ENCODE measurements at places on chromosomes 3 and 15.

DNA sequence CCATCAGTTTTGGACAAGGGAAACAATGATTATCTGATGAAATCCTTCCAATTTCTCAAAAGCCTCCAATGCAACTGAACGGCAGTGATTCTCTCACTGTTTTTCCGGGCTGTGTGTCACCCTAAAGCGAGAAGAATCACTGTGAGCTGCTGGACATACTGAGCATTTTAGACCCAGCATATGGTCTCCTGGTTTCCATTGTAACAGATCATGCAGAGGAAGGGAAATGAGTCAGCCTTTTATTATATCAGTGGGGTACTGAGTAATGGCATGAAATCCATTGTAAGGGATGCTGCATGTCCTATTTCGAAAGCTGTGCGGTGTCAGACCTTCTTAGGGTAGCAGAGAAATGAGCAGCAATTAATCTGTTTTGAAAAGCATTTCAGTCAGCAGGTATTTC is 287.1 kb downstream of the IL5RA start:
- DNase-seq: no peak

DNA sequence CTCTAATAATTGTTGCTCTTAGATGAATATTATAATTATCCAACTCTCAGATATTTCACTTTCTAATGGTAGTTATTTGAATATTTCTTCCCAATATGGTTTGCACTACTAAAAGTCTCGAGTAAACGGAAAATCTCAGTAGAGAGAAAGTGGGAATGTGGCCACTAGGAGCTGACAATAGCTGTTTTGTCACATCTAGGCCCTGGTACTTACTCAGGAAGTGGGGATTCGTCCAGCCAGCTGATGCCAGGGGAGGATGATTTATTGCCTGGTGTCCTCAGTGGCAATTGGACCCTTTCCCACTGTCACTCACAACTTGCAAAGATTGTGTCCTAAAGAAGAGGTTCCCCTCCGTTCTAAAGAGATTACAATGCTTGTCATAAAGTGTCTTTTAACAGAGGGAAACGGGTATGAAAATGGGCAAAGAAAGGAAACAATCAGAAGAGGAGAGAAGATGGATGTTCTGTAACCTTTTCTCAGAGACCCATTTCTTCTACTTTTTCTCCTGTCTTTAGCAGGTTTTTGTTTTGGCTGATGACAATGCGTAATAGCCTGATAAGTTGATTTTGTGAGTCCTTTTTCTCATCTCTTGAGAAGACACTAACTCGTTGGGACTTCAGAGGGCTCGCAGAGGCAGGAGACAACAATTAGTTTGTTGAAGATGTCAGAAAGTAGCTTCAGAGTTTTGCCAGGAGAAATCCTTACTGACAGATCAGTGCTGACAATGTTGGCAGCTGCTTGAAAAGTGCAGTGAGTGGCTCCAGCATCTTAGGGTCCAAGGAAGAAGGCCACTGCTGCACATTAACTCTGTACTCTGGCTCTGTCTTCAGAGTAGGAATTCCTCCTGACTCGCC is 320.6 kb downstream of the MECOM start:
- DNase-seq: no peak

- DNase-seq: peak; percentile 26
These were observed 9.7 kb upstream of the SLC28A2 start for GRCh38 chr15:45242289-45242688.

- no peak for DNase-seq
These were observed 383.9 kb upstream of the DPH6 start for GRCh38 chr15:35929740-35930444.

DNA sequence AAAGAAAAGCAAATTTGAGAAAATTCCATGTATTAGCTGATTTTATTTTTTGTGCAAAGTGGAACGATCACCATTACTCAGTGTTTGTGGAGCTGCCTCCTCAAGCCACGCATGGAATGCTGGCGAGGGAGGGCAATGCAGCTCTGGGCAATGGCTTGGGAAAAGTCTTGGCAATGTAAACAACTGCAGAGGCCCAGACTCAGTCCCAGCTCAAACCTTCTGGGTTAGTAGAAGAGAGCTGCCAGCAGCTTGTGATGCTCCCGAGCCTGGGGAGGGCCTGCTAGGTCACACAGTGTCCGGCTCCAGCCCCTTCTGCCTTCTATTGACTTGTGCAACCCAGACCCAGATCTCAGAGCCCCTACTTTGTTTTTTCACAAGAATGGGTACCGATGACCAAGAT is 4.3 kb downstream of the EPHB1 start:
- no peak for DNase-seq

DNA sequence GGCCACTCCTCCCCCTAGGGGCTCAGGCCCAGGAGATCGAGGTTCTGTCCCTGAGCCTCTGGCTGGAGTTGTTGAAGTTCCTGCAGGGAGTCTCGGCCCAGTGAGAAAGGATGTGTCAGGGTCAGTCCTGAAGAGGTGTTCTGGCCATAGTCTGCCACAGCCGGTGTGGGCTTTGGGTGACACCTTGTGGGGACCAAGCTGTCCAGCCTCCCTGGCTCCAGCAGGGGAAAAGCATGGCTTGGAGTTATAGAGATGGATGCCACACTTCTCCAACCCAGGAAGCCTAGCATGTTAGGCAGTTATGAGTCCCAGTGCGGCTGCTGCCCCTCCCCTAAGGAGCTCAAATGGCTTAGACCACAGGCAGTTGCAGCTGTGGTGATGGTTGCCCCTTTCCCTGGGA is 945.6 kb upstream of the GBE1 start:
- no peak for DNase-seq

DNA sequence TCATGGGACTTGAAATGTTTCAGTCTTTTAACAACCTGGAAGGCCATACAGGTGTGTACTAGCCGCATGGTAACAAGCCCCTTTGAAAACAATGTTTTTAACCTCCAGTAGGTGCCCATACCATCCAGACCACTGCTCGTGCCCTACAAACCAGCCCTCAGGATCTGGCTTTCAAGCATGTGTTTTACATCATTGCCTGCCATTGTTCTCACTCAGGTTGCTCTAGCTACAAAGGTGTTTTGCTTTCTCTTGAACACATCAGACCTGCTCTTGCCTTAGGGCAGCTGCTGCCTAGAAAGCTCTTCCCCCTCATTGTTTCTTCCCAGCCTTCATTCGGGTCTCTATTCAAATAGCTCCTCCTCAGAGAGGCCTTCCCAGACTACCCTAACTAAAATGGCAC is 32.3 kb upstream of the MAP3K13 start:
- DNase-seq: no peak

- DNase-seq: no peak
These were observed 263.0 kb downstream of the EBLN2 start for GRCh38 chr3:73324203-73325155.

- no peak for DNase-seq
These were observed 6.6 kb upstream of the ADGRG7 start for GRCh38 chr3:100602506-100603444.

DNA sequence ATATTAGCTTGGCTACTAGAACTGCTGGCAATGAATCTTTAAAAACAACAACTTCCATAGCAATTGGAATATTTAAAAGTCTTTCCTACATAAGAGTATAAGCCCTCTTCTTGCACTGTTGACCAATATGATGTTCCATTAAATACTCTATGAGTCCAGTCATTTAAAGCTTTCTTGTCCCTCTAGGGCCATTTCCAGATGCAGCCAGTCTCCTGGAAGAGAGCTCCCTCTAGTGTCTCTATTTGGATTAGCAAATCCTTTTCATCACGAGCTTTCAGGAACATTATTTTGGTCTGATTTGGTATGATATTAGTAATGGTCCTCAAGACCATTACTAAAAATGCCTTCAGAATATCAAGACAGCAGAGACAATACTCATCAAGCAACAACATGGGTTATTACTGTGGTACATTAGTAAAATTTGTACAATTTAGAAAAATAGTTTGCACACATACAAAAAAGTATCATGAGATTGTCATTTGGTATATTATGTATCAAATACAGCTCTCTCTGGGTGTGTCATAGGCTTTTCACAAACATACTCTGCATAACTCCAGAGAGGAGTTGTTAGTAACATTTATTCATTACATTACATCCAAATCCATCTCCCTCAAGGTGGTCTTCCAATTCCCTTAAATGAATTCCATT is 101.3 kb downstream of the DPH6 start:
- DNase-seq: no peak

DNA sequence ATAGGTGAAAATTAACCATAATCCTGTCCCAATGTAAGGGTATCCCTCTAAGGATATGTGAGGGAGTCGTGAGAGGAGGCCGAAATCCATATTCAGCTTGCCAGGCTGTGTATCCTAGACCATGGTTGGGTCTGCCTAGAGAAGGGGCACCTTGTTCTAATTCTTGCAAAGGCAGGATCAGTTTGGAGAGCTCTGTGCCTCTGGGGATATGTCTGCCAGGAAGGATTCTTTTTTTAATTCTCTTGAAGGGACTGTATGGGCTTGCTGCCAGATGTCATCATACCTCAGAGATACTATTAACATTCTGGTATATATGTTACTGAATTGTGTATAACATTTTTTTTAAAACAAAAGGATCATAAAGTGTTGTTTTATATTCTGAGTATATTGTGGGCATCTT is 2.4 kb downstream of the ATP1B3 start:
- no peak for DNase-seq

- DNase-seq: no peak
These were observed 681.6 kb upstream of the ARPP21 start for GRCh38 chr3:34957677-34958076.

DNA sequence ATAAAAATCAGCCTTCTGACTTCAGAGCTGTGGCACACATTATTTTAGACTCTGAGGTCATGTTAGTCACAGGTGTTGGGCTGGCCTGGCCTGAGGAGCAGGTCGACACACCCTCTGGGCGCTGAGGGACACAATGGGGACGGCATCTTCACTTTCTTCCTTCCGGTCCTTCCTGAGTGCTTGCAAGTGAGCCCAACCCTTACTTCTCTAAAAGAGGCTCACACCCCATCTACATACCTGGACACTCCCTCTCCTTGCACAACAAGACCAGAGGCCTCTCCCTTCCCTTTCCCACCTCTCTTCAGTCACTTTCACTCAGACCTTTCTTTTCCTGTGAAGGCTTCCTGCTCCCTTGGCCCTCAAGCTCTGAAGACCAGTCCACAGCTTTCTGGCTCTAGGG is 85.4 kb downstream of the XXYLT1 start:
- no peak for DNase-seq

- no peak for DNase-seq
These were observed 347.0 kb downstream of the PTPRG start for GRCh38 chr3:61908382-61908781.

DNA sequence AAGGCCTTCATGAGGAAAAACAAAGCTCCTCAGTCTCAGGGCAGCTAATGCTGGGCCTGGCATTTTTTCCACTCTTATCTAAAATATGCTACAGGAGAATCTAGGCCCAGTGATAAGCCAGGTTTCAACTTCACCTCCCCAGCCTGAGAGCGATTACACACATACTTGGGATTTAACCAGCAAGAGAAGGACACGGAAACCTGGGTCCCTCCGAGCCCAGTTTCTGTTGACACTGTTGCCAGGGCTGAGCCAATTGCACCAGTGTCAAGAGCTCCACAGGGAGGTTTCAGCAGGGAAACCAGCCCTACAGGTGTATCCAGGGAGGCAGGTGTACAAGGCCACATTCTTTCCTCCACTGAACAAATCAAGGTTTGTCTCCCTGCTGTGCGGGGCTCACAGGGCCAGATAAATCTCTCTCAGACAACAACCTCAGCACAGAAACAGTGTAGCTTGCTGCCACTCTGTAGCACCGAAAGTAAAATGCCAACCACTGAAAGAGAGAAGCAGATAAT is 85.4 kb downstream of the MAGI1 start:
- no peak for DNase-seq

- DNase-seq: no peak
These were observed 32.6 kb downstream of the ADAMTS9 start for GRCh38 chr3:64655160-64655559.

- no peak for DNase-seq
These were observed 55.8 kb upstream of the ZBTB38 start for GRCh38 chr3:141312354-141313092.
